ENCODE measurements at places on chromosomes 3 and 15. TPM values are rescaled to one million over a fixed set of nuclear protein-coding genes. Genes with fewer than 3 reads are reported as not detected.

GRCh38 chr15:61144055-61144454 is 85.0 kb downstream of the RORA start:
- no peak for DNase-seq

- DNase-seq, result no peak
Observed at GRCh38 chr15:38864122-38864521, 299.5 kb upstream of the RASGRP1 start.

GRCh38 chr3:28935146-28935545 is 345.7 kb upstream of the RBMS3 start:
- DNase-seq, result no peak

- DNase-seq, result no peak
Observed at GRCh38 chr3:100893590-100893989, 99.6 kb downstream of the ABI3BP start.

DNA sequence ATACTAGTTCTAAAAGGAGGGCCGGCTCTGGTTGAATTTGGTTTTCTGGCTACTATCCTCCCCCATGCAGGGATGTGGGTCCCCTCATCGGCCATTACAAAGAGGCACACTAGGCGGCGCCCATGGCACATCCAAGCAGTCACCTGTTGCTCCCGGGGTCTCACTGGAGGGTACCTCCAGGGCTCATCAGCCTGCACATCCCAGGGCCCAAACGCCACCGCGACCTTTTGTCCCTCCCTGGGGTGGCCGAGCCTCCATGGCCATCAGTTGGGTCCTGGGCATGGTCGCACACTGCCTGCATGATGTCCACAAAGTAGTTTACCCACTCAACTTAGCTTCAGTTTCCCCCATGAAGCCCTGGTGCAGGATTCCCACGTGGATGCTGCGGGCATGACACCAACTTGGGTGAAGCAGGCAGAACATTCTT is 28.3 kb downstream of the IDH3A start:
- no peak for DNase-seq

GRCh38 chr15:68399096-68400065 is 32.6 kb downstream of the ITGA11 start:
- DNase-seq, result no peak

- no peak for DNase-seq
Observed at GRCh38 chr15:84609818-84610525, 9.2 kb downstream of the ZSCAN2 start.

GRCh38 chr3:135844386-135844785 is 121.1 kb upstream of the PPP2R3A start:
- DNase-seq, result no peak

DNA sequence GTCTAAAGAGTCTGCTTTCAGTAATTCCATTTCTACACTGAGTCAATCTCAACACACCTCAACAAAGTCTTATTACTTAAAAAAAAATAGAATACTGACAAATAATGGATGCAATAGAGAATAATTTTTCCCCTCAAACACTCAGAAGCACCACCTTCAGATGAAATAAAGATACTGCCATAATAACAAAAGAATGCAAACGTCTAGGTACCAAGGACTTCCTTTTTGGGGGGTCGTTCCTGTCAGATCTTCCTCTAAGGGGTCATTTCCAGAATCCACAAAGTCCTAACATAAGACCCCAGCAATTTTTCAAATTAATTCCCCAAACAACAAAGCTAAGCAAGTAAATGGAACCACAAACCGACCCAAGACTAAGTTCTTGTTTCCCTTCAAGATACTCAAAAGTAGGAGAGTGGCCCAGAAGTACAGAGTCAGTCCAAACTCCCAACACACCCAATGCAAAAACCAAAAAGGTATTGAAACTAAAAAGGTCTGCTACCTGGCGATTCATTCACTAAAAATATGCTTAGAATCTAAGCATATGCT is 1.3 kb downstream of the RYK start:
- no peak for DNase-seq

DNA sequence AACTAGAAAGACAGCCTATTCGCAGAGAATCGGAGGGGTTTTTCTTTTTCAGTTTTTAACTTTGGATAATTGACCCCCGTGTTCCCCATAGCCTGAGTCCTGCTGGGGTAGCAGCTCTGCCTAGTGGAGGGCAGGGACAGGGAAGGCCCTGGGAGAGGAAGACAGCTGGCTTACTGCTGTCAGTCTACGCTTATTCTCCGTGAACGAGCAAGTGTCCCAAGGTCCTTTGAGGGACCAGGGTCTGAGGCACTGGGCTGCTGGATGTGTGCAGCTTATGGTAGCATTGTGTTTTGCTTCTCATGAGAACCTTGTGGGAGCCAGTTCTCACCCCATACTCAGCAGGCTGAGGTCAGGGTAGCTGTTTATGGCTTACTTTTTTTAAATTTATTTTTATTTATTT is 3.0 kb downstream of the LIMD1 start:
- DNase-seq, result no peak

GRCh38 chr15:91471468-91471867 is 371.4 kb downstream of the SV2B start:
- DNase-seq, result no peak

DNA sequence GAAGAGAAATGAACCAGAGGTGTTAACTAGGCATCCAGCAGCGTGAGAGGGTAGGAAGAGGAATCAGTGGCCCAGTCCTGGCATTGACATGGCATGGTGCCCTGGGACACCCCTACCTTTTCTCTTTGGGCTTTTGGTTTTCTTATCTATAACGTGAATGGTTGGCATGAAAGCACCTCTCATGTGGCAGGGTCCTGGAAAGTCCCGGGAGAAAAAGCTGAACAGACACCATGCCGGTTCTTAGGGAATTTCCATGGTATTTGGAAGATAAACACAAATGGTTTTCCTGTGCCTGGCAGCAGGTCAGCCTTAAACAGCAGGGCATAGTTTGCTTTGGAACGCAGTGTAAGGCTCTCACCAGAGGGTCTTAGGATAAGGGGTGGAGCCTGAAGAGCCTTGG is 15.4 kb downstream of the ARNT2 start:
- DNase-seq, result peak; percentile 28

GRCh38 chr15:78636378-78636859 is 4.6 kb downstream of the CHRNB4 start:
- no peak for DNase-seq

DNA sequence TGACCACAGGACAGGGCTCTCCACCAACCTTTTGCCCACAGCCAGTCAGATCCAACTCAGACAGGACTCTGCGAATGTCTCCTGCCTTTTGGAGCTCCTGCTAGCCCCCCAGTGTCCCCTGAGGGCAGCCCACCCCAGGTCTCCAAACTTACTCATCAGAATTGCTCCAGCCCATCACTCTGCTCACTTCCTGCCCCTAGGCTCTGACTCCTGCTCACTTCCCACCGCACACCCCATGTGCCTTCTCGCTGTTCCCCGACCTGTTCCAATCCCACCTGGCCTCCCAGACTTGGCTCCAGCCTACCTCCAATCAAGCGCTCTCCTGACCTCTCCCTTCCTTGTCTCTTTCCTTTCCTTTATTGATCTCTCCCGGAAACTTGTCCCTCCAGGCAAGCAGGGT is 5.9 kb upstream of the STRA6 start:
- no peak for DNase-seq

- no peak for DNase-seq
Observed at GRCh38 chr3:129333891-129334290, 55.2 kb downstream of the HMCES start.

- DNase-seq, result no peak
Observed at GRCh38 chr3:193822492-193823212, 229.6 kb downstream of the OPA1 start.

DNA sequence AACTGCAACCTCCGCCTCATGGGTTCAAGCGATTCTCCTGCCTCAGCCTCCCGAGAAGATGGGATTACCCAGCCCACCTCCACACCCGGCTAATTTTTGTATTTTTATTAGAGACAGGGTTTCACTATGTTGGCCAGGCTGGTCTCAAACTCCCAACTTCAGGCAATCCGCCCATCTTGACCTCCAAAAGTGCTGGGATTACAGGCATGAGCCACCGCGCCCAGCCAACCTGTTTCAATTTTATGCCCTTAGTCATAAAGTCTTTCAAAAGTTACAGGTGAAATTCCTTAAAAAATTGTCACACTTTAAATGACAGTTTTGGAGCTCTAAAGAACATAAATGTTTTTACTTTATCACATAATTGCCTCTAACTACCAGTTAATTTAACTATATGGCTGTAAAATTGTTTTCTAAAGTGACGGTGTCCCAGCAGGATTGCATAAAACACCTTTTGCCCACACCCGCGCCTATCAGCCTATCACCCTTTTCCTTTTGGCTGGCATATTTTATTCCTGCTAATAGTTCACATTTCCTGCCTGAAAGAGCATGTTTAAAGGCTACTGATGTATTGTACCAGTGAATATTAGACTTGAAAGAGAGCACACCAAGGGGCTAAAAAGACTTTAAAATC is 164.2 kb upstream of the SEMA6D start:
- no peak for DNase-seq

The VPS13C gene
- 103 TPM for total RNA-seq

The MAP4 gene
- total RNA-seq, result 41.2 TPM

The TICRR gene
- 2.7 TPM for total RNA-seq

The MST1R gene
- 0.13 TPM for total RNA-seq

The KCNH8 gene
- total RNA-seq, result under 0.01 TPM

The FBXL22 gene
- 0.13 TPM for total RNA-seq

The C3orf33 gene
- 1.4 TPM for total RNA-seq

The CEP19 gene
- 5.6 TPM for total RNA-seq

The SAXO2 gene
- total RNA-seq, result 0.38 TPM

The TCTA gene
- total RNA-seq, result 13.1 TPM

The GCNT3 gene
- total RNA-seq, result not detected

The GREM1 gene
- total RNA-seq, result 0.13 TPM

The WNT7A gene
- total RNA-seq, result not detected

The TRPM1 gene
- total RNA-seq, result under 0.01 TPM
